Stimulated activated CD4-positive, alpha-beta T cell treated with anti-CD3 and anti-CD28 coated beads, Interleukin-12 subunit alpha, Interleukin-12 subunit beta, amount 100 ng/mL, for 24 hours (primary cell): ENCODE measurements at places on chromosomes 1 and 21.

- DNase-seq, result no peak
Observed at GRCh38 chr1:88847643-88848042, 43.7 kb downstream of the GTF2B start.

GRCh38 chr1:184630679-184631060 lies 124.0 kb downstream of the EDEM3 start:
- no peak for DNase-seq

- DNase-seq, result no peak
Observed at GRCh38 chr1:64124704-64125440, 78.6 kb upstream of the UBE2U start.

DNA sequence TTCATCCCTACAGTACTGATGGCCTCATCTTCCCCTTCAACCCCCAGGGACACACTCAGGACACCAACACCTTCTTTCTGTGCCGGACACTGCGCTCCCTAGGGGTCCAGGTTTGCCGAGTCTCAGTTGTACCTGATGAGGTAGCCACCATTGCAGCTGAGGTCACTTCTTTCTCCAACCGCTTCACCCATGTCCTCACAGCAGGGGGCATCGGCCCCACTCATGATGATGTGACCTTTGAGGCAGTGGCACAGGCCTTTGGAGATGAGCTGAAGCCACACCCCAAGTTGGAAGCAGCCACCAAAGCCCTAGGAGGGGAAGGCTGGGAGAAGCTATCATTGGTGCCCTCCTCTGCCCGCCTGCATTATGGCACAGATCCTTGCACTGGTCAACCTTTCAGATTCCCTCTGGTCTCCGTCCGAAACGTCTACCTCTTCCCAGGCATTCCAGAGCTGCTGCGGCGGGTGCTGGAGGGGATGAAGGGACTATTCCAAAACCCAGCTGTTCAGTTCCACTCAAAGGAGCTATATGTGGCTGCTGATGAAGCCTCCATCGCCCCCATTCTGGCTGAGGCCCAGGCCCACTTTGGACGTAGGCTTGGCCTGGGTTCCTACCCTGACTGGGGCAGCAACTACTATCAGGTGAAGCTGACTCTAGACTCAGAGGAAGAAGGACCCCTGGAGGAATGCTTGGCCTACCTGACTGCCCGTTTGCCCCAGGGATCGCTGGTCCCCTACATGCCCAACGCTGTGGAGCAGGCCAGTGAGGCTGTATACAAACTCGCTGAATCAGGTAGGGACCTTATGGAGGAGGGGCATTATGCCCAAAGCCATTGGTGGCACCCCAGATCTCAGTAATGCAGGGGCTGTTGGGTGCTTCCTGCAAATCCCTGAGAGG lies 5.1 kb upstream of the LENEP start:
- no peak for DNase-seq

- DNase-seq, result no peak
Observed at GRCh38 chr1:230315099-230315498, 111.0 kb downstream of the PGBD5 start.

DNA sequence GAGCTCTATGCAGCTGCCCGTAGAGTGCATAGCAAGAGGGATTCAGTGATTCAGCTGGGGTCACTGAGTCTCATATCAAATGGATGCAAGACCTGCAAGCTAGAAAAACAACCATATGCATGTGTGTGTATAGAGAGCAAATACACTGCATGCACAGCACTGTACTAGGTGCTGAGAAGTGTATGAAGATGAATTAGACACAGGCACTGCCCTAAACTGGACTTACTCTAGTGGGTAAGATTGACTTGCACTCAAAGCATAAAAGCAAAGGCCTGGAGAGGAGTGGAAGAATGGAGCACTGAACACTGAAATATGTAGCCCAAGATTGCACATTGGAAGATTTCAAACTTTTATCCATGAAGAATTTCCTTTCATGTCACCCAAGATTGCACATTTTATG lies 5.5 kb upstream of the GBP1 start:
- no peak for DNase-seq

GRCh38 chr21:19343711-19344110 lies 940.1 kb upstream of the TMPRSS15 start:
- no peak for DNase-seq

GRCh38 chr1:234582681-234583301 lies 27.2 kb downstream of the IRF2BP2 start:
- no peak for DNase-seq

DNA sequence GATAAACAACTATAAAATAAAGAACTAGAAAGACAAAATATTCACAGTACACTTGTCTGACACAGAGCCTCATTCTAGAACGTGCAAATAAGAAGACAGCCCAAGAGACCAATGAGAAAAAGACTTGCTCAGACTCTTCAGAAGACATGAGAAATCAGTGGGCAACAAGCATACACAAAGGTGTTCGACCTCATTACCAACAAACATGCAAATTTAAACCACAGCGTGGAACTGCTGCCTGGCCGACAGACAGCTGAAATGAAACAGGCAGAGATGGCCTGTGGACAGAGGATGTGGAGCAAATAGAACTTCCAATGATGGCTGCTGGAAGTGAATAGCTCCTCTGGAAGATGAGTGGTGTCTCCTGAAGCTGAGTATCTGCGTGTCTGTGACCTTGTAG lies 22.4 kb upstream of the COL6A1 start:
- no peak for DNase-seq

DNA sequence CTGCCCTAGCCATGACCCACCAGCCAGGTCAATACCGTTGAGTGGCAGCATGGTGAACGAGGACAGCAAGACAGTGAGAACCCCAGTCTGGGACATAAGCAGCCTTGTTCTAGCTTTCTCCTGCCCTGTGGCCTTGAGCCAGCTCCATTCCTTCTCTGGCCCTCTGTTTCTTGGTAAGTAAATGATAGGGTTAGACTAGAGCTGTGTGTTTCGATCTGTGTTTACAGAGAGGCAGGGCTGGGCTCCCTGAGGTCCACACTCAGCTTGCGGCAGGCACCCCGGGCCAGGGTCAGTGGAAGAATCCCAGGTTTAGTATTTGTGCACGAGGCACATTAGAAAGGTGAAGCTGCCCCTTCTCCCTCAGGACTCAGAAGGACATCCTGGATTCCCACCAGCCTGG lies 27.3 kb downstream of the FOXO6 start:
- DNase-seq, result no peak

GRCh38 chr1:6965083-6965934 lies 180.1 kb downstream of the CAMTA1 start:
- no peak for DNase-seq

GRCh38 chr1:46128344-46128743 lies 4.1 kb downstream of the PIK3R3 start:
- DNase-seq, result no peak

DNA sequence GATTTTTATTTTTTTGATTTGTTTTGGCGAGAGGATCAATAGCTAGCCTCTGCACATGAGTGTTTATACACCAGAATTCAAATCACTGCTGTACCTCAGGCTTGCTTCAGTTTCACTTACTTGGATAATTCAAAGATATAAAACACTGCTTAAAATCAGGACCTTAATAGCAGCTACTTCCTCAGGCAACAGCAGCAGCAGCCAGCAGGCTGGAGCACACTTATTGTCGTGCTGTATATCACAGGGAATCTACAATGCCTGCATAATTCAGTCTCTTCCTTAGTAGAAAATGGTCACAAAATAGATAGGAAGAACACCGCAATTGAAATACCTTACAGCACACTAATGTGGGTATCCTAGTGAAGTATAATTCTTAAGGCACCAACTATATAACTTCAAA lies 497.3 kb downstream of the NEGR1 start:
- DNase-seq, result no peak

DNA sequence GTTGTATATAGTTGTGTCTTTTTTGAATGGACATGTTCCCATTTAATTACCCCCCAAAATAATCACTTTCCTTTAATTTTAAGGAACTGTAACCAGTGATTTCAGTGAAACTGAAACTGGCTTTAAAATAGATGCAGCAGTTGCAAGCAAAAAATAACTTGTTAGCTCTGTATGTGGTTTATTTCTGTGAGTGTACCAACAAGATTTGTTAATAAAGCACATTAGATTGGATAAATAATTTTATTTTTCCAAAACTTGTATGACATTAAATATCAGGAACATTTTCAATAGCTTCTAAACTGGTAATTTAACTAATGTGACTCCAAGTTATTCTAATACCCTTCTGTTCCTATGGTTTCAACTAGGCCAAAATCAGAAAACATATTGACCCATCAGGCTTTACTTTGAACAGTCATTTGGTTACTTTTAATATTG lies 184.3 kb upstream of the CACYBP start:
- no peak for DNase-seq

- DNase-seq, result no peak
Observed at GRCh38 chr1:192831706-192832355, 23.0 kb downstream of the RGS2 start.

DNA sequence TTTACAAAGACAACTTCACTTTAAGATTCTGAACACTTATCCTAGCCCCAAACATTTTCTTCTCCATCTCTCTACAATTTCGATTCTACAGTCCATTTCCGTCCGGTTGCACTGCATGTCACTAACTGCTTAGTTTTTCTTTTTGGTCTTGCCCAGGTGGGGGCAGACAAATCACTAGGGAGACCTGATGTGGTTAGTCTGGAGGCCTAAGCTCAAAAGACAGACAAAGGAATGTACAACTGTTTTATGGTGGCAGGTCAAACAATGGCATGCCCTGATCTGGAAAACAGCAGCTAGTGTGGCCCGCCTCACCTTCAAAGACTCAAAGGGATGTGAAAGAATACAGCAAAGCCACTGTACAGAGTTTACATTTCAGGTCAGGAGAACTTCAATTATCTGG lies 3.8 kb downstream of the ETV3 start:
- DNase-seq, result no peak

DNA sequence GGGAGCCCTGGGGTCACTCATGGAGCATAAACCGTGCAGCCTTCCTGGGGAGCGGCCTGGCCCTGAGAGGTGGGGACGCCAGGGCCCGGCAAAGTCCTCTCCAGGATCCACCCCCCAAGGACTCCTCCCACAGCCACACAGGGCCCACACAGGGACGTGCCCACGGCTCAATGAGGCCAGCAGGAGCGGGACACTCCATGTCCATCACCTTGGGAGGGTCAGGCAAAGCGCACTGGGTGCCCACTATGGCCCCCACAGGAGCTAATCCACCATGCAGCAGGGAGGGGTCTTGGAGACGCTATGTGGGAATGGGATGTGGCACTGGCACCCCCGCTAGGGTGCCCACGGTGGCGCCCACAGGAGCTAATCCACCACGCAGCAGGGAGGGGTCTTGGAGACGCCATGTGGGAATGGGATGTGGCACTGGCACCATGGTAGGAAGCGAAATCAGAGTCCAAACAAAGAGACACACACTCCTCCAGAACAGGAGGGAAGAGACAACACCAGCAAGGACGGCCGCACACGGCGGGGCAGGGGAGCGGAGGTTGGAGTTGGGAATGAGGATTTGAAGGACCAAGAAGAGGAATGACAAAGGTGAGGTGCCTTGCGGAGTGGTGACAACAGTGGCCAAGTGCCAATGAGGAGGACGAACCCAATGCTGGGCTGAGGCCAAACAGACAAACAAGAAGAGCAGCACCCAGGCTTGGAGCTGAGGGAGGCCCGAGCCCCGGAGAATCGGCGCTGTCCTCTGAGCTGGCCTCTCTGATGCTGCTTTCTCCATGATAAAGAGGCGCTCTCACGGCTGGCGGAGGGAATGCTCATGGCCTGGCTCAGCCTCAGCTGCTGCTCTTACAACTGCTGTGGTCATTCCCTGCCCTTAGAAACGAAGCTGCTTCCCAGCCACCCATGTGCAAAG lies 18.1 kb upstream of the SLC19A1 start:
- DNase-seq, result no peak

GRCh38 chr21:35346697-35347096 lies 297.6 kb upstream of the RUNX1 start:
- DNase-seq, result no peak

DNA sequence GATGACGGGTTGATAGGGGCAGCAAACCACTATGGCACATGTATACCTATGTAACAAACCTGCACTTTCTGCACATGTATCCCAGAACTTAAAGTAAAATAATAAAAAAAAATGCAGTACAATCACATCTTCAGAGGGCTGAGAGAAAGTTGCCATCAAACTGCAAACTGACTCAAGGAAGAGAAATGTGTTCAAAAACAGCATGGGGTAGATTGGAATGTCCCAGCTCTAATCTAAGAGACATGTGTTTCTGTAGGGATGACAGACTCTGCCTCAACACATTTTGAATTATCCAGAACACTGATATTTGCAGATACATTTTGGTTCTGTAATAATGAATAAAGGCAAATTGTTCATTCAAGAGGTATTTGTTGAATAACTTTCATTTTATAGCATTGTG lies 171.2 kb upstream of the RUNX1 start:
- DNase-seq, result no peak

DNA sequence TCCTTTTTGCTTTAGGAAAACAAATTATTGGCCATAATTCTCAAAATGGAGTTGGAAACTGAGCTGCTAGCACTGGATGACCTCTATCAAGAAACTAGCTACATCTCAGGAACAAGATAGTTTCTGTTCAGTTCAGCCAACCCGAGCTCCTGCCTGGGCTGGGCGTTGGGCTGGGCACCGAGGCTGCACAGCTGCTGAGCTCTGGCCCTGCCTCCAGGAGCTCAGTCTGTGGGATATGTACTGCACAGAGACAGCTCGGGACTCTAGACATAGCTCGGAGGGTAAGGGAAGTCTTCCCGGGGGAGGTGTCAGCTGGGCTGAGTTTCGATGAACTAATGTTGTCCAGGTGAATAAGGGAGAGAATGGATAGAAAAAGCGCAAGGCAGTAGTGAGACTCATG lies 24.5 kb upstream of the SLC1A7 start:
- DNase-seq, result no peak
